Ascending aorta (tissue), 2 donors: ENCODE measurements at places on chromosomes 16 and 17.

- no peak for DNase-seq
Observed at GRCh38 chr17:30225112-30225511, 10.4 kb downstream of the SLC6A4 start.

GRCh38 chr16:49527611-49528010 lies 154.0 kb downstream of the C16orf78 start:
- DNase-seq, result no peak

DNA sequence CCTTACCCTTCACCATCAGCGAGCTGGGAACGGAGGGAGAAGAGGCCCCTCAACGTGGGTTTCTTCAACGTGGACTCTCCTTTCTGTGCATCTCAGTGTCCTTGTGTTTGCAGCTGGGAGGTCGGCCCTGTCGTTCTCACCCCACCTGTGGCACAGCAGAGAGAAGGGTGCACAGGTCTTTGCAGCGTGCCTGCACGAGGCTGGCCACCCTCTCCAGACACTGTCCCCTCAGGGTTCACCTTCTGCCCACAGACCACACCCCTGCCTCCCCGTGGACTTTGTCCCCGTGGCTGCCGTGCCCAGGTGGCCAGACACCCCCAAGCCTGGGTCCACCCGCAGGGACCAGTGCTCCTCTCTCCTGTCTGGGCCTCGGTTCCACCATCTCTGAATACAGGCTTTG lies 7.3 kb upstream of the WDR45B start:
- DNase-seq, result no peak

GRCh38 chr16:81469710-81470535 lies 25.3 kb downstream of the CMIP start:
- DNase-seq, result no peak

GRCh38 chr16:2468233-2468724 lies 2.8 kb upstream of the NTN3 start:
- no peak for DNase-seq

DNA sequence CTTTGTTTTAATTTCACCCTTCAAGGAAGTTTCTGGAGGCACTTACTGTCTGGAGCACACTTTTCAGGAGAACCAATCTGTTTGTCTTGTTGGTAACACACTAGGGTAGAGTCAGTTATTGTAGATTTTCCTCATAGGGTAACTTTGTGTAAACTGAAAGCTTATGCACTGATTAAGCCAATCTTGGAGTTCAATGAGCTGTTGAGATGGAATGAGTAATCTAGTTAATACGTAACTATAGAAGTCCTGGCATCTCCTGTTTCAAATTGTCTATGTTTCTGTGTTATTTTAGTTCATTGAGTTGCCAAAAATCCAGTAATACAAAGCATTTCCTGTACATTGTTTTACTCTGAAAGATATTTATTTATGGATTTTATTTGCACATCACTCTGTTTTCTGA lies 111.6 kb upstream of the HAS3 start:
- no peak for DNase-seq

- no peak for DNase-seq
Observed at GRCh38 chr17:76197911-76198310, 42.4 kb downstream of the RNF157 start.

- DNase-seq, result no peak
Observed at GRCh38 chr17:36731811-36732210, 130.4 kb downstream of the MRM1 start.

- DNase-seq, result no peak
Observed at GRCh38 chr16:75494184-75494583, 1.1 kb downstream of the CHST6 start.

GRCh38 chr16:48014349-48015135 lies 141.3 kb downstream of the ABCC12 start:
- no peak for DNase-seq

DNA sequence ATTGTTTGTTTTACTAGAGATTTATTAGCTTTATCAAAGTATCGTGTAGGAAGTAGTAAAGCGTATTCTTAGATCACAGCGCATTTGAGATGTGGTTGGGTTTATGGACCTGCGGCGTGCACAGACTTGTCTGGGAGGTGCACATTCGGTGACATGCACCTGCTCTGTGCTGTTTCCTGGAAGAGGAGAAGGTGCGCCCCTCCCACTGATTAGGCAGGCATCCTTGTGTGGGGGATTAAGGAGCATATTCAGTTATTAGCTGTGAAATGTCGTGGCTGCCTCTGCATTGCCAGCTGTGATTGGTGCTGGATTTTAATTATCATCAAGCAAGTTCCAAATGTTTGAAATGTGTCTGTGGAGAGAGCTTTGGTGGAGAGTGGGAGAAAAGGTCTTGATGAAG lies 903.8 kb upstream of the RBFOX1 start:
- no peak for DNase-seq

GRCh38 chr16:46582313-46582712 lies 38.9 kb downstream of the SHCBP1 start:
- DNase-seq, result no peak

- no peak for DNase-seq
Observed at GRCh38 chr16:28140788-28141618, 70.8 kb downstream of the XPO6 start.

- no peak for DNase-seq
Observed at GRCh38 chr17:49021095-49021767, 24.0 kb downstream of the IGF2BP1 start.

GRCh38 chr17:28041844-28042656 lies 427 bp upstream of the NLK start:
- peak; percentile 66 for DNase-seq

DNA sequence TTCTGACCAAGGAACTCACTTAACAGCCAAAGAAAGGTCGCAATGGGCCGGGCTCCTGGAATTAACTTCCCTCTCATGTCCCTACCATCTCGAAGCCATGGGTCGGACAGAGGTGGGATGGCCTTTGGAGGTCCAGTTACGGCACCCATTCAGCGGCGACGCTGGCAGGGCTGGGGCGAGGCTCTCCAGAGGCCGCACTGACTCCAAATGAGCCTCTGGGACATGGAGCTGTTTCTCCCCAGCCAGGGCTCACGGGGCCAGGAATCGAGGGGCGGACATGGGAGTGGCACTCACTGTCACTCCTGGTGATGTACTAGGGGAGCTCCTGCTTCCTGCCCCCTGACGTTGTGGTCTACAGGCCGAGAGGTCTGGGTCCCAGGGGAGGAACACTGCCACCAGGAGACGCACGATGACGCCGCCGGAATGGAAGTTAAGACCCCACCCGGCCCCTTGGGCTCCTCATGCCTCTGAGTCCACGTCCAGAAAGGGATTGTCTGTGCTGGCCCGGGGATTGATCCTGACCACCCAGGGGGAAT lies 60.7 kb upstream of the METRNL start:
- DNase-seq, result peak; percentile 55

GRCh38 chr16:28876973-28877654 lies 1.2 kb upstream of the ATP2A1 start:
- no peak for DNase-seq

DNA sequence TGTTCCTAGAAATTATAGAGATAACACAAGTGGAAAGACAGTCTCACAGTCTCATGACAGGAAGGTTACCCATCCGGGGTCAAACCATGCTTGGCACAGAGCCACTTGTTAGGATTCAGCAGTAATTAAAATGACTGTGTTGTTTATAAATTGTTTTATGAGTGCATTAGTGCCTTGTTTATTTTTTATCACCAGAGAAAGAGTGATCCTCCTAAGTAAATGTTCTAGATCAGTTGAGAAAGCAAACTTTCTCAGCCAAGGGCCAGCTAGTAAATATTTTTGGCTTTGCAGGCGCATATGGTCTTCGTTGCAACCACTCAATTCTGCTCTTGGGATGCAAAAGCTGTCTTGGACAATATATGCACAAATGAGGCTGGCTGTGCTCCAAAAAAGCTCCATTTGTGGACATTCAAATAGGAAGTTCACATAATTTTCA lies 253.9 kb upstream of the CACNG5 start:
- DNase-seq, result no peak

GRCh38 chr17:56468840-56469239 lies 124.7 kb upstream of the NOG start:
- no peak for DNase-seq
